ENCODE measurements at places on chromosomes 11 and 22.

DNA sequence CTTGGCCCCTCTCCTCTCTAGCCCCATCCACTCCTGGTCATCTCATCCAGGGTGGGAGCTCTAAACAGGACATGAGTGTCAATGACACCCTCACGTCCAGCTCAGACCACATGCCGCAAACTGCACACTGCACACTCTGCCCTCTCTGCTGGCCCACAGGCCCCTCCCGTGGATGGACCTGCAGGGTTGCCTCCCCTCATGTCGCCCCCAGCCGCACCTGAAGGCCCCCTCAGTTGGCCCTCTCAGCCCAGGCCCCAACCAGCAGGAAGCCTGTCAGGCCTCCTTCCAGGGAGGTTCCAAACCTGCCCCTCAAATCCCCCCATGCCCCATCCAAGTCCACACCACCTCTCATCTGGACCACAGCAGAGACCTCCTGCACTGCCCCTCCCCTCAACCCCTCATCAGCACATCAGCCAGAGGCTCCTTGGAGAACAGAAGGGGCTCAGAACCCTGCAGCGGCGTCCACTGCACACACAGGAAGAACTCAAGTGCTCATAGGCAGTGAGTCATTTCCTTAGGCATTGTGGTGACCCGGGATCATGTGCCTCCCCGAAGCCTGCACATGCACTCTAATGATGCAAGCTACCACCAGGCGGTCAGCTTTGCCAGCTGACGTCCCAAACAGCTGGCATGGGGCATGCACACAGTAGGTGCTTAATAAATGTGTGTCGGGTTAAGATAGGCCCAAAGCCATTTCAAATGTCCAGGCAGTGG is 12.9 kb upstream of the CDKN1C start:
- peak; percentile 91 for DNase-seq

- DNase-seq = no peak
Measured at GRCh38 chr11:47378010-47378835, at the start of gene SPI1. Gene SPI1, minus strand, starts transcription at chr11:47378547. Its CDS starts 194 bp downstream, at chr11:47378353.

DNA sequence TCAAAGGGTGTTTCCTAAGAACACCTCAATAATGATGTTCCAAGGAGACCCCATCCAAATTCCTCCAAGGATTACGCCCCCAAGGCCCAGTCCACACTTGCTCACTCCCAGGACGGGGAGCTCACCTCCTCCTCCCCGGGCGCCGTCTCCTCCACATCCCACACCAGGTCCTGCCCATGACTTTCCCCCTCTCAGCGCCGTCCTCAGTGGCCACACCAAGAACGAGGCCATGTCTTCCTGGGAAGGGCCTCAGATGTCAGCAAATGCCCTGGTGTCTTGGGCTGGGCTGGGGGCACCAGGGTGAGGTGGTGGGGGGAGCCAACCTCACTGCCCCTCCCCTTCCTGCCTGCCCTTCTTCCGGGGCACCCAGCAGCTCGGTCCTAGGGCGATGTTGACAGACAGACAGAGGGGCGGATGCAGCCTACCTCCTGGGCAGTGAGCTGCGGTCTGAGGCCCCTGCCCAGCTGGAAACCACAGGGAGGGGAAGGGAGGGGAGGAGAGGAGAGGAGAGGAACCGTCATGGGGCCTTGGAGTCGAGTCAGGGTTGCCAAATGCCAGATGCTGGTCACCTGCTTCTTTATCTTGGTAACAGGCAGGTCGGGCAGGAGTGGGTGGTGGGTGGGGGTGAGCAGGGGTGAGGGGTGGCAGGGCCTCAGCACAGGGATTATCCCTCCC is at the start of the genes C11orf21 and TSPAN32:
Gene C11orf21 (minus strand): TSS at position 288 of the 675 bp plus-strand sequence. CDS start 110 bp downstream, at position 178.
Gene TSPAN32 (plus strand): TSS at position 383 of the 675 bp plus-strand sequence. CDS start 137 bp downstream, at position 520.
- peak; percentile 77 for DNase-seq

DNA sequence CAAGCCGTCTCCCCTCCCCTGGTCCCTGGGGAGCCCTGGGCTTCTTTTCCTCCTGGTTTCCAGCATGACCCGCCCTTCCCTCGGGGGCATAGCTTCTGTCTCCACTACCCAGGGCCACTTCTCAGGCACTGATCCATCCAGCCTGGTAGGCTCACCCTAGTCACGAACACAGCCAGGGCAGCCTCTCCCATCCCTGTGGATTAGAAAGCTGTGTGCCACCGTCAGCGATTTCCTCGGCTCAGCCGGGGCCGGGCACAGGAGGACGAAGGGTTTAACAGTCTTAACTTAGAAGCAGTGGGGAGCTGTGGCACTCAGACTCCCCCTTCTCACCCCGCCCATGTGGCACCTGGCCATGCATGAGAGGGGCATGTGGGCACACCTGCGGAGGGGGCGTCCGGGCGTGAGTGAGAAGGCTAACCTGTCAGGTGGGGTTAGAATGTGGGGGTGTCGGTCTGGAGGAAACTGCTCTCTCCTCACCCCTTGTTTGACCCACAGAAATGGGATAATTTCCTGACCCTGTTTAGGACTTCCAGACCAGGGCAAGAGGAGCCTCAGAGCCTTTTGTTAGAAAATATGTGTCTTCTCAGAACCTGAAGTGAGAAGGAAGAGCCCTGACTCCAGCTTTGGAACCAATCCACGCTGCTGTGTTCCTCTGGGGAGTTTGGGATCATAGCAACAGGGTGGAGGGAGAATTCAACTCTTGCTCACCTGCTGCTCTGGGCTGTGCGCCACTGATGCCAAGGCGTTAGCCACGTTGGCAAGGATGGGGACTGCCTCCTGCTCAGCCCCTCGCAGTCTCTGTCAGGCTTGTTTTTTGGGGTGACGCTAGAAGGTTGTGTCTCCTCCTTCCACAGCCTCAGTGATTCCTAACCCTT is 14.6 kb downstream of the GLB1L2 start:
- peak; percentile 18 for DNase-seq

DNA sequence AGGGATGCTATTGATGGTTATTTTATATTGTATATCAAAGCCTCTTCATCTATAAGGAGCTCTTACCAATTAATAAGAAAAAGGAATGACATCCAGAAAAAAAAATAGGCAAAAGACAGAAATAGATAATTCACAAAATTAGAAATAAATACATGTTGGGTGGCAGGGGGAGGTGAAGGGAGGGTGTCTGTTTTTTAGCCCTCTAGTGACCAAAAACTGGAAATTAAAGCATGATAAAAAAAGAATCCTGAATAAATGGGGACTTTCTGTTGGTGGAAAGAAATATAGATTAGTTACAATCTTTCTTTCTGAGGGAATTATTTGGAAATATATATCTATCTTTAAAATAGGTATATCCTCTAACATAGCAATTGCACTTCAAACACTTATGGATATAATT is 42.0 kb upstream of the TTC36 start:
- DNase-seq = no peak

- DNase-seq = peak; percentile 87
Measured at GRCh38 chr11:65315204-65315865, 669 bp downstream of the CDC42EP2 start.

DNA sequence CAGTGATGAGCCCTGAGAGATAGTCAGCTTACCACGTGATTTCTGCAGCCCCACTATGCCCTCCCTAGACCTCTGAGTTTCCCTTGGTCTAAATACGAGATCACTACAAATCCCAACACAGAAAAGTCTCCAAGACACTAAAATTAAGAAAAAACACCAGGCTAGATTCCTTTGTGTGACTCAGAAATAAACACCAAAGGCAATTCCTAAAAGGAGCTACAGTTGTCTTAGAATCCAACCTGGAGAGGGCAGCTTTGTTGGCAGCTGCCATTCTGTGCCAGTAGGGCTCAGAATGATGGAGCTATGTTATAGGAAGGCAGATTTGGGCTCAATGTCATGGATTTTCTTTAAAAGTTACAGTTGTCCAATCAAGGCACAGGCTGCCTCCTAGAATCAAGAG is 37.1 kb upstream of the HMGXB4 start:
- no peak for DNase-seq

- DNase-seq = no peak
Measured at GRCh38 chr11:106986673-106987072, 31.6 kb downstream of the GUCY1A2 start.

DNA sequence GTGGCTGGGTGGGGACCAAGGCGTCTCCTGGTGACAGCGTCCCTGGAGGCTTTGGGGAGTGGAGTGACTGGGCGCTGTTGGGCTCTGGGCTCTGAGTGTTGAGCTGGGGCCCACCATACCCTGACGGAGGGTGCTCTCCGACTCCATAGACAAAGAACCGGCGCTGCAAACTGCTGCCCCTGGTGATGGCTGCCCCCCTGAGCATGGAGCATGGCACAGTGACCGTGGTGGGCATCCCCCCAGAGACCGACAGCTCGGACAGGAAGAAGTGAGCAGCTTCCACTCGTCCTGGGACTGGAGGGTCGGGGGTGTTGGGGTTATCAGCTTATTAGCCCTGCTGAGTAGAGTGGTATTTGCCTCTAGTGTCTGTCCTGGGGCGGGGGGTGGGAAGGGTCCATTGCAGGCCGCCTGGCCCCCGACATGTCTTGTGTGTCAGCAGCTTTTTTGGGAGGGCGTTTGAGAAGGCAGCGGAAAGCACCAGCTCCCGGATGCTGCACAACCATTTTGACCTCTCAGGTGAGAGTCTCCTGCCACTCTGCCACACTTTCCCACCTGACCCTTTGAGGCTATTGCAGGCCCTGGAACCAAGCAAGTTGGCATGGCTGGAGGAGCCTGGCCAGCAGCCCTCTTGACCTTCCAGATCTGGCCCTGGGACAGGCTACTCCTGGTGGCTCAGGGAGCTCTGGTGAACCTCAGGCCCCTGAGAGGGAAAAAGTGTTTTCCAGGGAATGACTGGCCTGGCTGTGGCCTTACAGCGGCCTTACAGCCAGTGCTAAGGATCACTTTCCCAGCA is 7.6 kb downstream of the CLDN5 start:
- DNase-seq = no peak

DNA sequence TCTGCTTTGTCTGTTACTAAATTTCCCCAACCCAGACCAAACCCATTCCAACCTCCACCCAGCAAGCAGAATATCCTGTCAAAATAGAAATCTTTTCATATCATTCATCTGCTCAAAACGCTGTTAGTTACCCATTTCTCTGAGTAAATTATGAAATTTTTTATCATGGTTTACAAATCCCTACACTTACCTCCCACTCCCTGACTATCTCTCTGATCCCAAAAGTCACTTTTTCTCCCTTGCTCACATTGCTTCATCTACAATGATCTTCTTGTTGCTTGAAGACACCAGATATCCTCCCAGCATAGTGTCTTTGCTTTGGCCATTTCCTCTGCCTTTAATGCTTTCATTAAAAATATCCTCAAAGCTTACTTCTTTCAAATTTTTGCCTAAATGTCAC is 195.5 kb upstream of the CTSC start:
- DNase-seq = no peak

- DNase-seq = no peak
Measured at GRCh38 chr11:134060316-134060715, 8.6 kb upstream of the JAM3 start.

DNA sequence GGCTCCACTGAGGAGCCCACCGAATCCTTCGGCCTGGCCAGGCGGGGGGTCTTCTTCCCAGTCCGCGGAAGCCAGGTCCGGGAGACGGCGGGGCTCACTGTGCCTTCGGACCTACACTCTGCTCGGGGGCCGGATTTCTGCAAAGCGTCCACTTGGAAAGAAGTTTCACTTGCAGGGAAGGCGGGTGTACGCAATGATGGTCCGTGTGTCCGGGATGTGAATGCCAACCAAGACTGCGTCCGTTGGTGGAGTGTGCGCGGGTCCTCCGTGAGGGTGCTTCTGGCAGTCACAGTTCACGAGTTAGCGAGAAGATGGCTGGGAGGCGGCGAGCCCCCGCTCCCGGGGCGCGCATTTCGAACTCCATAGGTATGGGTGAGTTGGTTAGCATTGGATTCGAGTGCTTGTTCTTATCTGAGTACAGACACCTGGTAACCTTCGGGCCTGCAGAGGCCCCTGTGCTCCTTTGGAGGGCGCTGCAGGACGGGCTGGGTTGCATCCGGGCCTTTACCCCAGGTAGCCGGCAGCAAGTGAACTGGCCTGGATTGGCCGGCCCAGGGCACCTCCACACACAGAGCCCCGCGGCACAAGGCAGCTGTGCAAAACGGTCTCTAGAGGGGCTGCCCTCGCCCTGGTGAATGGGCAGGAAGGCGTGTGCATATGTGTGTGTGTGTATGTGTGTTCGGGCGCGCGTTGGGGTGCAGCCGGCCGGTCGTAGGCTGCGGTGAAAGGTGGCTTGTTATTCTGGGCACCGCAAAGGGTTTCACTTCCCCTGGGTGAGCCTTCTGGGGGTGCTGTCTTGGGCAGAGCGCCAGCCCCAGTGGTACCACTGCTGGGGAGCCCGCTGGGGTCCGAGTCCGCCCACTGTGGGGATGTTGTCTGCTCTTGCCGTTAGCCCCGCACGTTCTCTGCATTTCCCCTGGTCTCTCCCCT is 13.3 kb upstream of the CYP2R1 start:
- peak; percentile 11 for DNase-seq

GRCh38 chr11:118699506-118700220 is 20.2 kb upstream of the TREH start:
- DNase-seq = no peak

GRCh38 chr22:30247561-30247960 is 1.0 kb upstream of the LIF start:
- peak; percentile 45 for DNase-seq

- no peak for DNase-seq
Measured at GRCh38 chr11:8285228-8285627, 21.6 kb upstream of the LMO1 start.

- DNase-seq = peak; percentile 63
Measured at GRCh38 chr11:34356576-34356912, 1.3 kb downstream of the ABTB2 start.

GRCh38 chr22:30827646-30828045 is 133.0 kb downstream of the OSBP2 start:
- no peak for DNase-seq

DNA sequence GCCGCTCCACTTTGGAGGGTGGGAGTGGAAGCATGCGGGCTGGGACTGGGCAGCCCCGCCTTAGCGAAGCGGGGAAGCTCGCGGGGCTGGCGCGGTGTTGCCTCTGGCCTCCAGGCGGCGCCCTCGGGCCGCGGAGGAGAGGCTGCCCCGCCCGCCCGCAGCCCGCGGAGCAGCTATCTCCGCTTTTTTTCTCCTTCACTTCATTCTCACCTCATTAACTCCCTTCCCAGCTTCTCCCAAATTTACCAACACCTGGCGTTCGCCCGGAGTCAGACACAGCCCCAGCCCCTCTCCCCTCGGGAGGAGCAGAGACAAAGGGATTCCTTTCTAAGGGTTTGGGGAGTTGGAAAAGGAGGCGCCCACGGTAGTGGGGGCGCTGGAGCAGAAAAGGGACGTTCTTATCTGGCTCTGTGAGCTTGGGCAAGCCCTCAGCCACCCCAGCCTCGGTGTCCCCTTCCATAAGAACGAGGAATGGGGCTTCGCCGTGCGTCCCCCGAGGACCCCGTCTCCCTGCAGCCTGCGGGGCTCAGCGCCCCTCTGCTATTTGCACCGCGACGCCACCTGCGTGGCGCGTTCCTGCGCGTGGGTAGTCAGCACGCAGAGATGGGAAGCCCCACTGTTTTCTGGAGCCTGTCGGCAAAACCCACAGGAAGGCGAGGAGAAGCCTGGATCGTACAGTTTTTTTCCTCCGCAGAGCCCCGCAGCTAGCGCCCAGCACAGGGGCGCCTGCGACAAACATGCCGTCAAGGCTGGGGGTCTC is 1.5 kb upstream of the WNT11 start:
- DNase-seq = peak; percentile 87

- DNase-seq = no peak
Measured at GRCh38 chr11:63910675-63911074, 6.3 kb downstream of the RCOR2 start.

- DNase-seq = no peak
Measured at GRCh38 chr11:123407996-123408597, 22.0 kb upstream of the GRAMD1B start.

- DNase-seq = no peak
Measured at GRCh38 chr11:17561111-17561415, 14.0 kb downstream of the OTOG start.

GRCh38 chr11:125157118-125157733 is 7.3 kb upstream of the PKNOX2 start:
- DNase-seq = no peak
